Immature natural killer cell (primary cell): ENCODE measurements at places on chromosomes 1 and 21. TPM values are rescaled to one million over a fixed set of nuclear protein-coding genes. Genes with fewer than 3 reads are reported as not detected.

DNA sequence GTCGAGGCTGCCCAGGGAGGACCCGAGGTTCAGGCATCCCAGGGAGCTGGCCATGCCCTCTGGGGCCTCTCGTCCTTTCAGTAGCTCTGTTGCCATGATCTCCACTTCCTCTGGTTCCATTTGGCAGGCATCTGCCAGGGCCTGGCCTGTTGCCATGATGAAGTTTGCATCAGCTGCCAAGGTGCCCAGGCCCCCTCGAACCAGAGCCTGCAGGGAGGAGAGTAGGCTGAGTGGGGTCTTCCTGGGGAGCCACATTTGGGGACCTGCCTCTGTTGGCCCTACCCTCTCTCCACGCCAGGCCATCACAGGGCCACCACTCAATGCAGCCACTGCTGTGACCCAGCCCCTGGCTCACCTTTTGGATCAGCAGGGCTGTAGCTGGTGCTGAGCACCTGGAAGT, 16.4 kb upstream of the KIF21B start:
- DNase-seq, result no peak

DNA sequence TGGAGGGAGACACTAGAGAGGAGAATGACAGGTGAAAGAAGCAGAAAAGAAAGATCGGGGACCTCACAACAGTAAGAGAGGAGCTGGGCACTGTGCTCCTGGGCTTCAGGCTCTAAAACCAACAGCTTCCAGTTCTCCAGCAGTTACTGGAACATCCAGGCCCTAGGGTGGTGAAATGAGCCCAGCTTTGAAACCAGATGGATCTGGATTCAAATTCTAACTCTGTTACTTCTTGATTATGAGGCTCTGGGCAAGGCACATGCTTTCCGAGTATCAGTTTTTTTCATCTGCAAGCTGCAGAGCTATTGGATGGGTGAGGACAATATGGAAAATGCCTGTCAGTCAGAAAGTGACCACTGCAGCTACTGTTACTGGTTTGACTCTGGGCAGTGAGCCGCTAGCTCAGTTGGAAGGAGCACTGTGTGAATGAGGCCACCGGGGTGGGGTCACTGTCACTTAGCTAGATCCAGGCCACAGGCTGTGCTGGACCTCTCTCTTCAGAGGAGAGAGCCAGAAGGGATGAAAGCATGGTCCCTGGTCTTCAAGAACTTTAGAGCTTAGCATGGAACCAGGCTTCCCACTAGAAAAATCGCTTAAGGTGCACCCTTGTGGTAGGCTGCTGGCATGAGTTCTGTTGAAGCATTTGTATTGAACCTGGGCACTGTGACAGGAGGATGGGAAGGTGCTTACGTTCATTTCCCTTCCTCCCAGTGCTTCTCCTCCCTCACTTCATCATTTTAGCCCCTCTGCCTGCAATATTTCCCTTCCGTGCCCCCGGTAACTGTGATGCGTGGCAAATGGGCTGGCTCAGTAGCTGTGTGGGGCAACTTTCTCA, 12.2 kb downstream of the PLEKHO1 start:
- DNase-seq, result no peak

DNA sequence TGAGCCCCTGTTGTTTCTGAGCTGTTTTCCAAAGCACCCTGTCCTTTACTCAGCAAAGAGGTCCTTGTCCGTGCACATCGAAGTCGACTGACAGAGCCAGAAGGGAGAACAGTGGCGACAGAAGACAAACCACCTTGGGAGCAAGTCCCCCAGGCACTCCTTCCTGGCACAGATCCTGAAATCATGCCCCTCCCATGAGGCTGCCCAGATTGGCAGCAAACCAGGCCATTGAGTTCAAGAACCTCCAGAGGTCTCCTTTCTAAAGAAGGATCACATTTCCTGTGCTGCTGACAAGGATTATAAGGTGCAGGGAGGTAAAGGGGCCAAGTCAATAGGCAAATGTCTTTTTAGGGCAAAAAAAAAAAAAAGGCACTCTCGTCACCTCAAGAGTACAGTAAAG, 84.7 kb upstream of the HIVEP3 start:
- no peak for DNase-seq

GRCh38 chr1:230763927-230764591, 16.9 kb downstream of the CAPN9 start:
- DNase-seq, result no peak

GRCh38 chr21:33850401-33850800, 65.2 kb downstream of the ATP5PO start:
- DNase-seq, result no peak

DNA sequence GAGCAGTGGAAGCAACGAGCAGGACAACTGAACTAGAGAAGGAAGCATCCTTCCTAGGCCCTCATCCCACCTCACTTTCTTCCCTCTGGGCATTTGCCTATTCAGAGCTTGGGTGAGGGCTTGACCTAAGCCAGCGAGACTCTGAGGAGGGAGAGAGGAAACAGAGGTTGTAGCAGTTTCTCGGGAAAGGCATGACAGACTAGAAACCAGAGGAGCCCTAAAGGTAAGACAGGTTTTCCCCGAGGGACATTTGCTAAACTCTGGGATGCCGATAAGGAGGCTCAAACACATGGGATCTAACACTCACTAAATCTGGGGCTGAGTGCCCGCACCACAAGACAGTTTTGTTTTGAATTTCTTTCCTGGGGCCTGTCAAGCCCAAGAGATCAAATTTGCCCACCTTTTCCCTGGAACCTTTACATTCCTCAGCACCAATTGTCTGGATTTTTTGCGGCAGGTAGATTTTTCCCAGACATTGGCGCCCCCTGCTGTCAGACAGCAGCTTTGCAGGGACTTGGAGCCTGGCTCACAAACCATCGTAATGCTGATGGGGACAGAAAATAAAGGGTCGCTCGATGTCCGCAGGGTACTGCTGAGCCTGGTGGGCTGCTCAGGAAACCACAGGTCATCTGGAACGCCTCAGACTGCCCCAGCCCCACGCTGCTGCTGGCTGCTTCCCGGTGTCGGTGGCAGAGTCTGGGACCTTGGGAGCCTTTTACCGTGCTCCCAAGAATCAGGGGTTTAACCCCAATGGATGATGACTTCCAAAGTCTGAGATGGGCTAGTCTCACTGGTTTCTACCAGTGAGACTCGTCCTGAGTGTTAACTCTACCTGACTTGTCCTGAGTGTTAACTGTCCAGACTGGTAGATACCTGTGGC, 23.4 kb upstream of the TSPAN2 start:
- DNase-seq, result peak; percentile 47

Gene DIPK1A
- polyA plus RNA-seq, result 27.0 TPM

Gene CHD5
- polyA plus RNA-seq, result 0.12 TPM

Gene KCNE2
- not detected for polyA plus RNA-seq
